Tibial nerve (tissue), 4 donors: ENCODE measurements at places on chromosomes 3 and 15. TPM values are rescaled to one million over a fixed set of nuclear protein-coding genes. Genes with fewer than 3 reads are reported as not detected.

GRCh38 chr15:24933716-24934115, 21.1 kb upstream of the SNRPN start:
- no peaks in the 10 kb centered on the region for H3K36me3 ChIP-seq
- DNase-seq = no peak
- H3K27me3 ChIP-seq = no peaks in the 10 kb centered on the region
- H3K4me3 ChIP-seq = no peak overlapping the region
- no peak overlapping the region for H3K27ac ChIP-seq
- no peaks in the 10 kb centered on the region for H3K4me1 ChIP-seq

DNA sequence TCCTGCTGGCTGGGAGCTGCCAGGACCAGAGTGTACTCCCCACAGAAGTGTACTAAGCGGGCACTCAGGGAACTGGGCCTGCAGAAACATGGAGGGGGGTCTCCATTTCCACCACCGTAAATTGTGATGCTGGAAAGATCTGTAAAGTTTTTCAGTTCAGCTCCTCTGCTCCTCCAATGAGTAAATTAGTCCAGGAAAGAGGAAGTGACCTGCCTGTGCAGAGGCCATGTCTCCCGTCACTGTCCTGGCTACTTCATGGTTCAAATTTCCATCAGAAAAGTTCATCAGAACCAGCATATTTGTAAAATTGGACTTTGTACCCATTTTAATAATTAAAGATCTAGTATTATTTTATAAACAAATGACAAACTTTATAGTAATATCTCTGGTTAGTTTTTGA, 226.7 kb upstream of the THBS1 start:
- DNase-seq = no peak
- no peaks in the 10 kb centered on the region for H3K27me3 ChIP-seq
- H3K36me3 ChIP-seq = no peaks in the 10 kb centered on the region
- peaks cover 5% of the 10 kb centered on the region for H3K4me1 ChIP-seq
- H3K4me3 ChIP-seq = no peak overlapping the region
- no peak overlapping the region for H3K27ac ChIP-seq

GPR62 gene
- total RNA-seq = 0.87 TPM

GRCh38 chr3:16031434-16031833, 143.0 kb upstream of the GALNT15 start:
- no peaks in the 10 kb centered on the region for H3K27me3 ChIP-seq
- no peak overlapping the region for H3K4me3 ChIP-seq
- no peaks in the 10 kb centered on the region for H3K4me1 ChIP-seq
- H3K27ac ChIP-seq = no peak overlapping the region

- no peaks in the 10 kb centered on the region for H3K36me3 ChIP-seq
- no peak overlapping the region for H3K27ac ChIP-seq
- no peak overlapping the region for H3K4me3 ChIP-seq
Measured at GRCh38 chr3:71025516-71025915, 558.0 kb downstream of the FOXP1 start.

CLRN1 gene
- not detected for total RNA-seq

DNA sequence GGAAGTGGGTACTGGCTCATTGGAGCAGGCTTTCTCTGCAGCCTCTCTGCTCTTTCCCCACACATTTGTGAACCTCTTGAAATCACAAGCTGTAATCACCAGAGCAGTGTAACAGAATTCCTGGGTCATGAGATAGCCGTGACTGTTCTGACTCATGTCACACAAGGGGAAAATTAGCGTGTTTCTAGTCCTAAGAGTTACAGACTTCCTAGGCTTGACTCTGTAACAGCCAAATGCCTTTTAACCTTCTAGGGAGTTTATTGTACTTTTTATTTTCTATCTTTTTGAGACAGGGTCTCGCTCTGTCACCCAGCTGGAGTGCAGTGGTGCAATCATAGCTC, 54.7 kb upstream of the TRAK1 start:
- no peak overlapping the region for H3K4me3 ChIP-seq
- H3K36me3 ChIP-seq = no peaks in the 10 kb centered on the region
- H3K27ac ChIP-seq = peak overlapping the region; percentile 8
- no peaks in the 10 kb centered on the region for H3K27me3 ChIP-seq

SSUH2 gene
- not detected for total RNA-seq

- no peaks in the 10 kb centered on the region for H3K27me3 ChIP-seq
- no peak for DNase-seq
- peaks cover 44% of the 10 kb centered on the region for H3K4me1 ChIP-seq
- H3K36me3 ChIP-seq = no peaks in the 10 kb centered on the region
- no peak overlapping the region for H3K27ac ChIP-seq
Measured at GRCh38 chr3:154142608-154143007, 21.4 kb downstream of the ARHGEF26 start.

- H3K4me3 ChIP-seq = no peak overlapping the region
- no peak overlapping the region for H3K27ac ChIP-seq
- no peaks in the 10 kb centered on the region for H3K36me3 ChIP-seq
- no peaks in the 10 kb centered on the region for H3K27me3 ChIP-seq
- DNase-seq = no peak
Measured at GRCh38 chr15:29904757-29905417, 82.6 kb upstream of the TJP1 start.

GRCh38 chr3:56980798-56981390, 79.6 kb upstream of the SPATA12 start:
- DNase-seq = no peak
- H3K36me3 ChIP-seq = no peaks in the 10 kb centered on the region
- no peaks in the 10 kb centered on the region for H3K27me3 ChIP-seq
- H3K4me3 ChIP-seq = no peak overlapping the region

EIF5A2 gene
- 9.4 TPM for total RNA-seq

DNA sequence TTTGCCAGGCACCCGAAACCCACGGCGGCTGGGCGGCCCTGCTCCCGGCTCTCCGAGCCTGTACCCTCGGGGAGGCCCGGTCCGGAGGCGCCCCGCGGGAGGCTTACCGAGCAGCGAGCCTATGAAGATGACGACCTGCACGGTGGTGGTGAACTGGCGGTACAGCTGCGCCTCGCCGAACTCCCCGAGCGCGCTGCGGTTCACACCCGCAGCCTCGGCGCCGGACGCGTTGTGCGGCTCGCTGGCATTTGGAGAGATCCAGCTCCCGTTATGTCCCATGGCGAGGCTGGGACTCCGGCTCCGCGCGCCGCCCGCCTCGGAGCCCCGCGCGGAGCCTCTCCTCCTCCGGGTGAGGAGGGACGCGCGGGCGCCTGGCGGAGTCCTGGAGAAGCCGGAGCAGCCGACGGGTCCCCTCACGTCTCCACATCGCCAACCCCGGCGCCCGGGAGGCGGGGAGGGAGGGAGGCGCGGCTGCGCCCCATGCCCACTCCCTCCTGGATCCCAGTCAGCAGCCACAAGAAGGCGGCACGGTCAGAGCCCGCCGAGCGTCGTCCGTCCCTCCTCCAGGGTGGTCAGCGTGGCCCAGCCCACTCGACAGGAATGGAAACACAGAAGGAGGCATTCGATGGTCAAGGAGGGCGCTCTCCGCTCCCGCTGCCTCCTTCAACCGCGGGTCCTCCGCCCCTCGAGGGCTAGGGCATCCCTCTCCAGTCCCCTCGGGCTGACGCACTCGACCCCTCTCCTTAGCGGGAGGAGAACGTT, at the start of gene GPR176:
Gene GPR176 (minus strand): TSS at position 519 of the 762 bp plus-strand sequence. CDS start 240 bp downstream, at position 279.
- H3K27me3 ChIP-seq = no peaks in the 10 kb centered on the region
- peak within 1 kb of the TSS; percentile 86 for H3K27ac ChIP-seq
- peak within 1 kb of the TSS; percentile 76 for H3K4me3 ChIP-seq
- peaks cover 23% of the 10 kb centered on the region for H3K4me1 ChIP-seq
- DNase-seq = peak; percentile 25

DNA sequence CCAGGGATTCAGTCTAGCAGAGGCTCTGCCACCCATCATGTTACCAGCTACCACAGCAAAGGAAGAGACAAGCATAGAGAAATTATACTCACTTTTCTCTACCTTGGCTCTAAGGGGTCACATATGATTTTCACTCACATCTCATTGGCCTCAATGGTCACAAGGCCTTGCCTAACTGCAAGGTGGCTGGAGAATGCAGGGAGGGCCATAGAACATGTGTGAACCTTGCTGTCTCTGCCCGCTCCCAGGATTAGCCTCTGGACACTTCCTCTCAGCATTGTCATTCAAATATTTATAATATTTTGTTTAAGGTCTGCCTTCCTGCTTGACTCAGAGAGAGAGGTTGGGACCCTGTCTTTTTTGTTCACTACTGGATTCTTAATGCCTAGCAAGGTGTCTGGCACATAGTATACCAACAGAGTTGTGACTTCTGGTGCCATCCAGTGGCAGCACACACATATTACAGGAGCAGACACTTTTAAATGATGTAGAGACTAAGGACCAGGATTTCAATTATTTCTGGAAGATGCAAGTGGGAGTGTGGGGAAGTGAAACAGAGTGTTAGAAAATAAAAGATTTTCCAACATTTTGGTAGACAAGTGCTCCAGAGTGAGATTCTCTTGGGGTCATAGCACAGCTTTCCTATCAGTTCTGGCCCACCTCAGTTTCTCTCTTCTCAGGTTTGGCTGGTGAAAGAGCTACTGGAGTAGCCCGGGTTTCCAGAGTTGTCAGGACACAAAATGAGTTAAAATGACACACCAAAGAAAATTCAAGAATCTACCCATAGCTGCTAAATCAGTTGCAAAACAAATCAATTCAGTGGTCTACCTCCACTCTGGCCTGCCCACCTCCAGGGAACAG, 119.0 kb upstream of the RASGRP1 start:
- no peaks in the 10 kb centered on the region for H3K36me3 ChIP-seq
- no peak overlapping the region for H3K27ac ChIP-seq
- H3K4me1 ChIP-seq = no peaks in the 10 kb centered on the region
- H3K27me3 ChIP-seq = no peaks in the 10 kb centered on the region
- no peak overlapping the region for H3K4me3 ChIP-seq

SLC9C1 gene
- total RNA-seq = not detected
